Nephron progenitor cell (in vitro differentiated cells): ENCODE measurements at places on chromosomes 2 and 18.

GRCh38 chr2:1931003-1931914 is 186.9 kb upstream of the PXDN start:
- DNase-seq: no peak

DNA sequence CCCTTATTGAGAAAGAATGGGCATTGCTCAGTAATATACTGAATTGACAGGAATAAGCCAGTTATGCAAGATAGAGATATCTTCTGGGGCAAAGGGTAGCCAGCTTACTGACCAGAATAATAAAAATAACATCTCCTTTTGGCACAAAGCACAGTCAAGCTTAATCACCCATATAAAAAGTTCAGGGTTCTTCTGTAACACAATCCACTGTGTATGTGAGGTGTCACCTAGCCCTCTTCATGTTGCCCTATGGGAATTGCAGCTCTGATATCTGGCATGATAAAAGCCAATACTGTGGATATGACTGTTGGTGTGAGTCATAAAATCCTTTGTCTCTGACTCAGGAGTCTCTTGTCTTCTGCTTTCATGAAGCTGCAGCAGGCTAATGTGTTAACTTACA is 90.8 kb downstream of the DSEL start:
- no peak for DNase-seq

- no peak for DNase-seq
Measured at GRCh38 chr2:191083540-191083939, 67.3 kb downstream of the STAT4 start.

DNA sequence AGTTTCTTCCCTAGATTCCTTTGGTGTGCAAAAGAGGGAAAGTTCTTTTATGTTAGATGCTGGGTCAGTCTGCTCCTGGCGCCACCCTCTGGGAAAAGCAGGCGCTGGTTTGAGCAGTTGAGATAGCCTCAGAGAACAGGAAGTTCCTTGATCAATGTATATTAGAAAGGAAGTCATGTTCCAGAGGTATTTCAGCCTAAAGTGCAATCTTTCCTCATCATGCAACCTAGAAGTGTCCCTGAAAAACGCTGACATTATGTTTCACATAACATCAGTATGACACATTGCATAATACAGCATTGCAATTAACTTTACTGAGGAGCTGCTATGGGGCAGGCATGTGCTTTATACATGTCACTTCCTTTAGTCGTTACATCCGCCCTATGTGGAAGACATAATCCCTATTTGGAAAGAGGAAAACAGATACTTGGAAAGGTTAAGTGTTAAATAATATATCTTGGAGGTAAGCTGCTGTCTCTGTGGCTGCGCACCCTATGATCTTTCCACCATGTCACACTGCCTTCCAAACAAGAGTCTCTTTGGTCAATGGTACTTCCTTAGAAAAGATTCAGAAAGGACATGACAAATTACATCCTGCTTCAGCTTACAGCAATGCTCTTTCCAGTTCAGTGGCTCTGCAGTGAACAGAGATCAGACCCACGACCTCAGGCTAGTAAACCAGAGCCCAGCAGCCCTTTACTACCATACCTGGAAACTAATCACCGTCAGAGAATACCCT is 369.7 kb downstream of the RAD51AP2 start:
- DNase-seq: peak; percentile 36

GRCh38 chr2:138356178-138356577 is 145.4 kb upstream of the SPOPL start:
- no peak for DNase-seq

DNA sequence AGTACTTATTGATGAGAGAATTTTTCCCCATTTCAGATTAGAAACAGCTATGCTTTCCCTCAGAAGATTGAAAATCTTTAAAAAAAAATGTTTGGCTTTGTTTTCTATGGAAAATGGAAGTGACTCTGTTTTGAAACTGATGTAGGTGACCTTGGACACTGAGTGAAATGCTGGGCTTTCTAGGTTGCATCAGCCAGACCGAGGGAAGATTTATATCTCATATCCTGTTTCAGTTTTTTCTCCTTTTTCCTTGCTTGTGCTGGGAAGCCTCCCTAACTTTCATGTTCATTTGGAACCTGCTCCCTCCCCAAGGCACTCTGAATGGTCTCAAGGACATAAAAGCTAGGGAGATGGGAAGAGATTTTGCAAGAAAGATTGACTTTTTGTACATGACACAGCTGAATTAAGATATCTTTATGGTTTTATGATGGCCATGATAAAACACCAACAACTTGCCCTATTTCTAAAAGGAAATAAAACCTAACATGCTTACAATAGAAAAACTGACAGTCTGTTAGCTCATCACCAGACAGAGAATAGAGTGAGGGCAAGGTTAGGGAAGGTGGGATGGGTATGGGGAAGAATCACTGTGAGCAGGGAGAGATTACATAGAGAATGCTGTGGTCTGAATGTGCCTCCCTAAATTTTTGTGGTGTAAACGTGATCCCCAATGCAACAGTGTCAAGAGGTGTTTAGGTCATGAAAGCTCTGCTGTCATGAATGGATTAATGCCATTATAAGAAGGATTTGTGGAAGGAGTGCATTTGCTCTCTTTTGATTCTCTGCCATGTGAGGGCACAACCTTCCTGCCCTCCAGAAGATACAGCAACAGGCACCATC is 249.7 kb downstream of the TPGS2 start:
- no peak for DNase-seq

- peak; percentile 20 for DNase-seq
Measured at GRCh38 chr2:6337472-6337820, 528.3 kb downstream of the CMPK2 start.

GRCh38 chr2:45559436-45559835 is 51.6 kb downstream of the SRBD1 start:
- no peak for DNase-seq

GRCh38 chr2:191917967-191918651 is 71.2 kb upstream of the CAVIN2 start:
- no peak for DNase-seq

DNA sequence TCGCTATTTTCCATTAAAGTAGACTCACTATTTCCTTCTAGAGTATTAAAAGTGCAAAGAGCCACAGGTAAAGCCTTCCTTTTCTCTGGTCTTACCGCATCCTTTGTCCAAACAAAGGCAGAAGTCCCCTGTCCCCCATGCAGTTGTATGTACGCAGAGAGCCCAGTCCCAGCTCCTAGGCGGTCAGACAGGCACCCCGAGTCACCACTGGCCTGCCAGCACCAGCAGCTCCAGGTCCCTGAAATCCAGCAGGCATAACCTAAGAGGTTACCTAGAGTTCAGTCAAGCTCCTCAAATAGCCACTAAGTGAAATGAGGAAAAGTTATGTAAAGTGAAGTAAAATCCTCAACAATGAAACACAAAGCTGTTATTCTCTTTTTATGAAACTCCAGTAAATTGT is 60.4 kb upstream of the TWIST2 start:
- DNase-seq: no peak
